ENCODE measurements at places on chromosomes 1 and 21.

DNA sequence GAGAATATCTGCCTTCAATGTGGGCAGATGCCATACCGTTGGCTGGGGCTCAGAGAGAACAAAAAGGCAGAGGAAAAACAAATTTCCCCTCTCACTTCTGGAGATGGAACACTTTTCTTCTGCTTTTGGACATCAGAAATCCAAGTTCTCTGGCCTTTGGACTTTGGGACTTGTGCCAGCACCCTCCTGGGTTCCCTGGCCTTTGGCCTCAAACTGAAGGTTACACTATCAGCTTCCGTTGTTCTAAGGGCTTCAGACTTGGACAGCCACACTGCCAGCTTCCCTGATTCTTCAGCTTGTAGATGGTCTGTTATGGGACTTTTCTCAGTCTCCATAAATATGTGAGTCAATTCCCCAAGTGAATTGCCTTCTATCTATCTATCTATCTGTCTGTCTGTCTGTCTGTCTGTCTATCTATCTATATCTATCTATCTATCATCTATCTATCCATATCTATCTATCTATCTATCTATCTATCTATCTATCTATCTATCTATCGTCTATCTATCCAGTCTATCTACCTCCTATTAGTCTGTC lies 778.1 kb upstream of the TMPRSS15 start:
- no peak for DNase-seq

- DNase-seq: no peak
Observed at GRCh38 chr1:208788013-208788540, 543.9 kb upstream of the PLXNA2 start.

DNA sequence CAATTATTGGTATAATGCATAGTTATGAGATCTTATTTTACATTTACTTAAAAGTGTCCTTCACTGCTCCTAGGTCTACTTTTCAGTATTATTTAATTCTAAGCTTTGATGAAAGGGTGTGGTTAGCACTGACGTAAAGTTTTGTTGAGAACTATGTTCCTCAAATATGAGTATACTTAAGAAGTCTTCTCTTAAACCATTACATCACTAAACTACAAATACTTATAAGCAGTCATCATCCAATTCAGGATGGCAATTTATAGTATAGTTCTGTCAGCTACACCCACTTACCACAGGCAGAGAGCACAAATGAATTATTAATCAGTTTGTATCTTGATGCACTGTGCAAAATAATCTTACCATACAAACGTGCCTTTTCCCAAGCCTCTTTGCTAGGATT lies 27.0 kb downstream of the TRMT1L start:
- DNase-seq: no peak

GRCh38 chr1:183339556-183340167 lies 78.5 kb downstream of the NMNAT2 start:
- DNase-seq: no peak

- DNase-seq: peak; percentile 54
Observed at GRCh38 chr1:154407198-154408091, 2.3 kb downstream of the IL6R start.

GRCh38 chr1:3586986-3587759 lies 24.1 kb downstream of the MEGF6 start:
- no peak for DNase-seq

- DNase-seq: no peak
Observed at GRCh38 chr1:15761366-15762128, 3.0 kb downstream of the FBLIM1 start.

- DNase-seq: no peak
Observed at GRCh38 chr1:219926363-219926998, 1.9 kb downstream of the SLC30A10 start.

DNA sequence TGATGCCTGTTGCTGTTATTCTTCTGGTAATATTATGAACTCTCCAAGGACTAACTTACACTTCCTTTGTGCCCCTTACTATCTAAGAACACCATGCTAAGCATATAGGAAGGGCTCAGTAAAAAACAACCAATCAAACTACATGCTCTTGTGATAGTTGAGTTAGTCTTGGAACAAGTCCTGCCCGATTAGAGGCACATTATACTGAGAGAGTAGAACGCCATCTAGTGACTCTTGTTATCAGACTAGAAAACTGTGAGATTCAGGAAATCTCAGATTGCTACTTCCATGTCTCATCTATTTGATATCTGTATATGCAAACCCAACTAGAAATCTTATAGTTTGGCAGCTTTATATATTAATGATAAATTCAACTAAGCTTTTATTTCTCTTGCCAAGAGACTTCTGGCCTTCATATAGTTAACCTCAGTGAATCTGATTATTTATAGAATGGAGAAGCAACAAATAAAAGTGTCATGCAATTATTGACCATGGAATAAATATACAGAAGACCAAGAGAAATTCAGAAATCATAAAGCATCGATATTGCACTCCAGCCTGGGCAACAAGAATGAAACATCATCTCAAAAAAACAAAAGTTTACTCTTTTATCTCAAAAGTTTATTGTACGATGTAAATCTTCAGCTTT lies 7.8 kb upstream of the SRRM1 start:
- DNase-seq: peak; percentile 55

- no peak for DNase-seq
Observed at GRCh38 chr1:240029418-240029817, 62.3 kb upstream of the FMN2 start.
